ENCODE measurements at places on chromosomes 6 and 20. TPM values are rescaled to one million over a fixed set of nuclear protein-coding genes. Genes with fewer than 3 reads are reported as not detected.

- no peak for DNase-seq
Measured at GRCh38 chr6:87277123-87277522, 45.3 kb upstream of the SMIM8 start.

GRCh38 chr6:138406443-138406842, 2.4 kb downstream of the HEBP2 start:
- no peak for DNase-seq

Gene COL20A1
- total RNA-seq = not detected

Gene FRS3
- 0.91 TPM for total RNA-seq

Gene ID4
- total RNA-seq = 12.9 TPM

Gene PLAGL1
- 14.2 TPM for total RNA-seq

Gene ZC2HC1B
- total RNA-seq = not detected

Gene ULBP1
- 0.26 TPM for total RNA-seq

All from esophagus squamous epithelium (tissue), 5 donors.